ENCODE measurements at places on chromosomes 3 and 15.

DNA sequence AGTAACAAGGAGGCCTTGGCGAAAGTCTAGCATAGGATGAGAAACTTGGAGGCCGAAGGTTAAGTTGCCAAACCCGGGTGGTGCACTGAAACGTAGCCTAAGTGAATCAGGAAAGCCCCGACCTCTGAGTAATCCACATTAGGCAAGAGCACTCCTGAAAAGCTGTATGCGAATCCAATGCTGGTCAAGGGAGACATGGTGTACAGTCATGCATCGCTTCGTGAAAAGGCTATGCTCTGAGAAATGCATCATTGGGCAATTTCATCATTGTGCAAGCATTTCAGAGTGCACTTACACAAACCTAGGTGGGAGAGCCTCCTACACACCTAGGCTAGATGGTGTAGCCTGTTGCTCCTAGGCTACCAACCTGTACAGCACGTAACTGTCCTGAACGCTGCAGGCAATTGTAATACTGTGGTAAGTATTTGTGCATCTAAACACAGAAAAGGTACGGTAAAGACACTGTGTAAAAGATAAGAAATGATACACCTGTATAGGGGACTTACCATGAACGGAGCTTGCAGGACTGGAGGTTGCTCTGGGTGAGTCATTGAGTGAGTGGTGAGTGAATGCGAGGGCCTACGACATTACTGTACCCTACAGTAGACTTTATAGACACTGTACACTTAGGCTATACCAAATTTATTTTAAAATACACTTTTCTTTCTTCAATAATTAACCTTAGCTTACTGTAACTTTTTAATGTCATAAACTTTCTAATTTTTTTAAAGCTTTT is 222.5 kb downstream of the SHQ1 start:
- DNase-seq: no peak

GRCh38 chr3:81249540-81250029 is 511.9 kb downstream of the GBE1 start:
- no peak for DNase-seq

- no peak for DNase-seq
Observed at GRCh38 chr3:24264748-24265158, 229.9 kb downstream of the THRB start.

GRCh38 chr15:56608993-56609392 is 124.3 kb downstream of the ZNF280D start:
- DNase-seq: no peak

DNA sequence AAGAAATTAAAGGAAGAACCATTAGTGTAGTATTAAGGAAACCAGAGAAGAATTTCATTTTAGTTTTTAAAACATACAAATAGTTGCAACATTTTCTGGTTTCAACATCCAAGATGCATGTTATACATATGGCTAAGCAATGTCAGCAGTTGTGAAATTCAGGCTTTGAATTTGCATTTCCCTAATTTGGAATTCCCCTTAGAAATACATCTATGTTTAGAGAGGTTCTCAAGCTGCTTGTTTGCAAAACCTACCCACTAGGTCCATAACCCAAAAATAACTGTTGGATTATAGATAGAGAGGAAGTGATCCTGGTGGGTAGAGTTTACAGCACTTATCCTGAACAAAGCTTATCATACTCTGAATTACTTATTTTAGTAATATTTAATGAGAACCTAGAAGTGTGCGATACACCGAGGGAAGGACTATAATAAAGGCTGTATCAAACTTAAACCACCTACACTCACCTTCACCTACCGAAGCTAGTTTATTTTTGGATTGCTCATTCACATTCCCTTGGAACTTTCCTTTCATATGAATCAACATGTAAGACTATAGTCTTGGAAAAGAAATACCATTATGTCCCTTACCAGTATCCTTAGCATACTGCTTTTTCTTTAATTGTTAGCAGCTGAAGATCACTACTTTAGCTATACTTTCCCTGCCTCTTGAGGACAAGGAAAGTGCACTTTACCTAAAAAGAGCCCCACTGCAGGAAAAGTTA is 60.6 kb downstream of the CHAC1 start:
- no peak for DNase-seq

GRCh38 chr15:59260090-59260489 is 53.4 kb downstream of the LDHAL6B start:
- DNase-seq: no peak

GRCh38 chr3:175335229-175335628 is 476.1 kb downstream of the NAALADL2 start:
- DNase-seq: no peak

- DNase-seq: no peak
Observed at GRCh38 chr3:86180696-86181095, 810.3 kb downstream of the VGLL3 start.

DNA sequence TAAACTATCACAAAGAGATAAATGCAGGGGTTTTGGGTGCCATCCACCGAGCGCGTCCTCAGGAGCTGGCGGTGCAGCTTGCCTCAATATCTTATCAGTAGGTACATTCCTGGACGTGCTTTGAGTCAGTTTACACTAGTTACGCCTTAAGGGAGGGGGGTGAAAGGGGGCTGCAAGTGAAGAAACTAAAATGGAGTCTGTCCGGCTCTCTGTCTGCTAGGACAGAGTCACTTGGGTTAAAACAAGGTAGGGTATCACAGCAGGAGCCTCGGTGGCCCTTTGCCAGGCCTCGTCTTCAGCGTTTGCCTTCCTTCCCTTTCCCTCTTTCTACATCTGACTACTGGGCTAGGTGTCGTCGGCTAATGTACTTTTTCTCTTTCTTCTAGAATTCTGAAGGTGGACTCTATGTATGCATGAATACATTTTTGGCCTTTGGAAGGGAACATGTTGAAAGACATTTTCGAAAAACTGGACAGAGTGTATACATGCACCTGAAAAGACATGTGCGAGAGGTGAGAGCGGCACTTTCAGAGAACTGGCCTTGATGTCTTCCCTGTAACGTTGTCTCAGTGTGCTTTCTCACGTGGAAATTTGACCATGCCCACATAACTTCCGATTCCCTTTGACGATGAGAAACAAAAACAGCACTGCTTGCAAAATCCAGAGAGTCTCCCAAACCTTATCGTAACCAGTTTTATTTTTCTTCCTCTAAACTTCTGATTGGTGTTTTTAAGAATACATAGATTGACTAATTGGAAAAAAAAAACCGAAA is 28.8 kb downstream of the USP13 start:
- DNase-seq: no peak

GRCh38 chr15:68561901-68562300 is 16.9 kb upstream of the CORO2B start:
- no peak for DNase-seq

GRCh38 chr3:45666757-45667431 is 22.3 kb upstream of the SACM1L start:
- DNase-seq: no peak

- DNase-seq: no peak
Observed at GRCh38 chr3:18499301-18499700, 74.2 kb upstream of the SATB1 start.

- DNase-seq: no peak
Observed at GRCh38 chr3:102444101-102444500, 9.3 kb downstream of the ZPLD1 start.

DNA sequence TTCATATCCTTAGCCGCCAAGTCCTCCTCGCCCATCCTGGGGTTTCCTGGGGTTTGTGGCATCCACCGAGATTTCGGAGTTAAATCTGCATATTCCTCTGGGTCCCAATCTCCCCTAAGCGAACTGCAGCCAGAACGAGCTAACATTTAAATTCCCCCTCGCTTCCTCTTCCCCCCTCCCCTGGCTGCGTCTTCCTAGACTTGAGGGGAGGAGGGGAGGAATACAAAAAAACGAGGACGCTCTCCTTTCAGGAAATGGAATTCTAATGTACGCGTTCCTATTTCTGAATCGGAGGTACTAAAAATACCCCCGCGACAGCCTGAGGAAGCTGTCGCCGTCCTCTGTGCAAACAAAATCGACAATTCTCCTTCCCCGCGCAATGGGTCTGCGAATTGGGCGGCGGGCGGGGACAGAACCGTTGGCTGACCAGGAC is 5.6 kb downstream of the FEZF2 start:
- no peak for DNase-seq

DNA sequence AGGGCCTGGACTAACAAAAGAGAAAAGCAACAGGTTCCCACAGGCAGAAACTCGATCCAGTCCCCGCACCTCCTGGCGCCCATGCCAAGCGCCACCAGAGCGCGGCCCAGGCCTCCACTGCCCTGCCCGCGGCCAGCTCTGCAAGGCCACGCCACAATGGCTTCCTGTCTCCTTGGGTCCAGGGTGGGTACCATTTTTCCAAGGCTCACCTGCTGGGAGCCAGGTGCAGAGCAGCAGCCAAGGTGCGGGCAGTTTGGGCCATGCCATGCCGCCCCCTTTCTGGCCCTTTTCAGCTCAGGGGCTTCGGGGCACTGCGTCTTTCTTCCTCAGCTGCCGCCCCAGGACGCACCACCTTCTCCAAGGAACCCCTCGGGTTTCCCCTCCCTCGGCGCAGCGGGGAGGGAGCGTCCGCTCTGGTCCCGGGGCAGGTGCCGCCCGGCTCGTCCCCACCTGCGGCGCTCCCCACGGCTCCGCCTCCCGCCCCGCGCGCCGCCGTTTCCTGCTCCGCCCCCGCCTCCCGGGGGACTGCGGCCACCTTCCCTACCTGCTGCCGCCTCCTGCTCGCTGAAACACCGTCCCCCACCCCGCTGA is at the start of gene ILDR1:
Gene ILDR1 (minus strand): TSS at position 437 of the 591 bp plus-strand sequence. CDS start 170 bp downstream, at position 267.
- no peak for DNase-seq

- DNase-seq: no peak
Observed at GRCh38 chr15:74750751-74751150, 2.1 kb downstream of the CYP1A2 start.

DNA sequence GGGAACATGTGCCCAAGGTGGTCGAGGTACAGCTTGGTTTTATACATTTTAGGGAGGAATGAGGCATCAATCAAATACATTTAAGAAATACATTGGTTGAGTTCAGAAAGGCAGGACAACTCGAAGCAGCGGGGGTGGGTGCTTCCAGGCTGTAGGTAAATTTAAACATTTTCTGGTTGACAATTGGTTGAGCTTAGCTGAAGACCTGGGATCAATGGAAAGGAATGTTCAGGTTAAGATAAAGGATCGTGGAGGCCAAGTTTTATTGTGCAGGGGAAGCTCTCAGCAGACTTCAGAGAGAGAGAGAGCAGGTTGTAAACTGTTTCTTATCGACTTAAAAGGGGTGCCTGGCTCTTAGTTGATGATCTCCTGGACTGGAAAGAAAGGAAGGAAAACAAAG is 11.3 kb downstream of the CPN2 start:
- DNase-seq: no peak

GRCh38 chr3:155231792-155232191 is 61.7 kb downstream of the STRIT1 start:
- no peak for DNase-seq

GRCh38 chr3:71303627-71304200 is 279.8 kb downstream of the FOXP1 start:
- no peak for DNase-seq

DNA sequence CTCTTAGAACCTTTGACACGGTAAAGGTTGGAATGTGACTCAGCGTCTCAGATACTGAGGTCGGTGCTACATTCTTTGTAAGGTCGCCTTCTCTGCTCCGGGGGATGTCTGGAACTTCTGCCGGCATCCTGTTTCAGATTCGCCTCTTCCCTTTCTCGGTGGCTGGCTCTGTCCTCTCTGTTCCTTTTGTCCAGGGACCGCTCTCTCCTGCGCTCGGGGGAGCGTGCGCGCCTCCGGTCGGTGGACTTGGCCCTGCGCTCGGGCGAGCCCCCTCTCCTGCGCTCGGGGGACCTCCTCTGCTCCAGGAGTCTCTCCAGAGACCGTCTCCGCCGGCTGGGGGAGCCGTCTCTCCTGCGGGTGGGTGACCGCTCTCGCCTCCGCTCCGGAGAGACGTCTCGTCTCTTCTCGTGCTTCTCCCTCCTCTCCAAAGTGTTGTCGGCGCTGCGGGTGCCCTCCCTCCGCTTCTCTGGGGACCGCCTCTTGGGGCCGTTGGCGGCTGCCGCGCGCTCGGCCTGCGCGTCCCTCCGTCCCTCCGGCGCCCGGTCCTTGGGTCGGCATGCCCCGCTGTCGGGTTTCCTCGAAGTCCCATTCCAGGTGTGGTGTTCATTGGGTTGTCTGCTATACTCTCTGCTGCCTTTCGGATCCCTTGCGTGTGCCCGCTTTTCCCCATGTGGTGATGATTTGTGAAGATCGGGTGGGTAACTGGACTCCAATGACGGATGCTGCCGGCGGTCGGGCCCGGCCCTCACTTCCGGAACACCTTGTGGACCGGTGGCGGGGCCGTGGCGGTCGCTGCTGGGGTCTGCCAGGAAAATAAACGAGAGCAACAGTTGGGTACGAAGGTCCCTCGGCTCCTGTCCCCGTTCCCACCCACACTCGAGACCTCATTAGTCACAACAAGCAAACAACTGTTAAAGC is 668.8 kb upstream of the ADAMTS9 start:
- no peak for DNase-seq

DNA sequence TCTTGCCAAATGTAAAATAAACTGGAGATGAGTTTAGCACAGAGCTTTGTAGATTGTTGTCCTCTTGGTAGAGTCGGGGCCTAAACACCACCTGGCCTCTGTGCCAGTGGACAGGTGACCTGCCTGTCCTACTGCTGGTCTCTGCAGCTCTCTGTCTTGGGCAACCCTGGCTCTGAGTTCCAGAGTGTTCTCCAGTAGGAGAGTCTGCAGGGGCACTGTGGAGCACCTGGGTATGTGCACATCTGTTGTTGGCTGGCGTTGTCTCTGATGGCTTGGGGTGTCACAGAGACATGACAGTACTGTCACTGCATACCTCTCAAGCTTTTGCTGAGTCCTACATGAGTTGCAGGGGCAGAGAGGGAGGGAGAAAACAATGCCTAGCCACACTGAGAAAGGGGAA is 112.6 kb downstream of the IGF1R start:
- no peak for DNase-seq

DNA sequence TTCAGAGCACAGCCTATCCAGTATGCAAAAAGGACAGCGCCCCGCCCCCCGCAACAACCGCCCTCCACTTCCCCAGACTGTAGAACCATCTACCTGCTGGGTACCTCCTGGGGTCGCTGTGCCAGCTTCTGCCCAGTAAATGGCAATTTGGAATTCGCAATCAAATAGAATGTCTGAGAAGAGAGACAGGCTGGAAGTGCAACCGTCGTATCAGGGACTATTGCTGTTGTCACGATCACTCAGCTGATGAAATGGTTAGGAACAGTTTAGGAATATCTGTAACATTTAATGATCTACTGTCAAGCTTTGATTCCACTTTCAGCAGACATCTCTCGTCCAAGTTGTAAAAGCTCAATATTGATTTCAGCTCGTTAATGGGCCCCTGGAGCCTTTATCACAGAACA is 13.3 kb upstream of the PARL start:
- no peak for DNase-seq

Data from stimulated activated CD8-positive, alpha-beta memory T cell treated with anti-CD3 and anti-CD28 coated beads, Interleukin-12 subunit alpha, Interleukin-12 subunit beta, amount 100 ng/mL, for 4 hours (primary cell).